ENCODE measurements at places on chromosomes 12 and 14.
A peak's percentile ranks its signal among the peaks of the same experiment; 100 is the strongest.

GRCh38 chr12:40903040-40903439, 210.8 kb downstream of the CNTN1 start:
- H3K36me3 ChIP-seq, result no peaks in the 10 kb centered on the region
- H3K27me3 ChIP-seq, result no peaks in the 10 kb centered on the region
- H3K4me3 ChIP-seq, result no peak overlapping the region
- no peaks in the 10 kb centered on the region for H3K4me1 ChIP-seq
- no peak for DNase-seq

DNA sequence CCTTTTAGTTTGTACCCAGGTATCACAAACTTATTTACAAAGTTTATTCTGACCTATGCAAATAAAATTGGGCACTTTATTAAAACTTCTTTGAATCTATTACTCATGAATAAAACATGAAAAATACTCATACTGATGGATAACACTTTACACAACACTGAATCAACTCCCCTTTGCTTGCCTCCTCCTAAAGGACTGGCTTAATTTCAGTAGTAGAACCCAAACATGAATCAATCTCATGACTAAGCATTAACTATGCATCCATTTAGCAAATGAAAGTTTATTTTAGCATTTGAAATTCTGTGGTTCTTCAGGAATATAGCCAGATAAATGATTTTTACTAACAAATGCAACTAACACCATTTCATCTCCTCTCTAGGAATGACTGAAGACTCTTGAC, 32.4 kb downstream of the DENND5B start:
- H3K27me3 ChIP-seq, result no peaks in the 10 kb centered on the region
- no peak for DNase-seq

GRCh38 chr12:93918262-93918661, 230.1 kb upstream of the PLXNC1 start:
- no peak overlapping the region for H3K27ac ChIP-seq
- H3K4me3 ChIP-seq, result no peak overlapping the region
- H3K36me3 ChIP-seq, result no peaks in the 10 kb centered on the region
- H3K27me3 ChIP-seq, result no peaks in the 10 kb centered on the region
- H3K4me1 ChIP-seq, result no peaks in the 10 kb centered on the region
- DNase-seq, result no peak

DNA sequence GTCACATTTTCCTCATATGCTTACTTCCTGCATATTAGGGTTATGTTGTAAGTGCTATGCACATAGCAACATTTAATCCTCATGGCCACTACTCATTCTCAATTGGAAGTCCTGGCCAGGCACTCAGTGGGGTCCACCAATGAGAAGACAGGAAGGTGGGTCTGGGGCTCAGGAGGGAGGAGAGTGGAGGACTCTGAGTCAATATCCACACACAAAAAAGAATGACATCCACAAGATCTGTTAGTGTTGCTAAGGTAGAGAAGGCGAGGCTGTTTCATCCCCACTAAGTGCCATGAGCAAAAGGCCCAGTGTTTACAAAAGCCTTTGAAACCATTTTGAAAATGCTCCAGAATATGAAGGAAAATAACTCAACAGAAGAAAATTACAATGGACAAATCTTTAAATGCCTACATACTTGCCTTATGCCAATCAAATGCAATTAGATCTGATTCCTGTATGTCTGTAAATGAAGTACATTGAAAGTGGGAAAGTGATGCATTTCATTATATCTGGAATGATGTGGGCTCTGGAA, 53.9 kb downstream of the EID3 start:
- peaks cover 26% of the 10 kb centered on the region for H3K36me3 ChIP-seq
- no peaks in the 10 kb centered on the region for H3K27me3 ChIP-seq
- no peak overlapping the region for H3K4me3 ChIP-seq
- DNase-seq, result no peak
- no peak overlapping the region for H3K27ac ChIP-seq

GRCh38 chr14:105475269-105476096, 862 bp downstream of the CRIP2 start:
- H3K4me3 ChIP-seq, result peak overlapping the region; percentile 71
- peak overlapping the region; percentile 73 for H3K27ac ChIP-seq
- H3K4me1 ChIP-seq, result peaks cover 54% of the 10 kb centered on the region
- peaks cover 4% of the 10 kb centered on the region for H3K27me3 ChIP-seq
- DNase-seq, result no peak

GRCh38 chr14:40983604-40984003, 623.1 kb upstream of the LRFN5 start:
- H3K4me1 ChIP-seq, result no peaks in the 10 kb centered on the region
- H3K27me3 ChIP-seq, result no peaks in the 10 kb centered on the region
- H3K4me3 ChIP-seq, result no peak overlapping the region
- H3K36me3 ChIP-seq, result no peaks in the 10 kb centered on the region

DNA sequence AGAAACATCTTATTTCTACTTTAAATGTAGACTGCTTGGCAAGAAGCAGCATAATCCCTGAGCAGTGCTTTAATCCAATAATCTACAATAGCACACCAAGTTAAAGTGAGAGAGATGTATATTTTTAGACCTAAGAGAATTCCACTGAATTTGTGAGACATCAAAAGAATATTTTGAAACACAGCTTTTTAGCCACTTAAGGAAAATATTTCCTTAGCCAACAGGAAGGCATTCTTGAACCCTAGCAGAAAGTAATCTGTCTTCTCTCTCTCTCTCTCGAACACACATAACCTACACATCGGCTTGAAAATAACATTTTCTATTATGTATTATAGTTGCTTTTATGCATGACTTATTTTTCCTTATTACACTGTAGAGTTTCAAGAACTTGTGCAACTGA, 34.0 kb downstream of the KITLG start:
- no peaks in the 10 kb centered on the region for H3K27me3 ChIP-seq
- peaks cover 4% of the 10 kb centered on the region for H3K36me3 ChIP-seq
- H3K4me3 ChIP-seq, result no peak overlapping the region
- peaks cover 3% of the 10 kb centered on the region for H3K4me1 ChIP-seq
- DNase-seq, result no peak

DNA sequence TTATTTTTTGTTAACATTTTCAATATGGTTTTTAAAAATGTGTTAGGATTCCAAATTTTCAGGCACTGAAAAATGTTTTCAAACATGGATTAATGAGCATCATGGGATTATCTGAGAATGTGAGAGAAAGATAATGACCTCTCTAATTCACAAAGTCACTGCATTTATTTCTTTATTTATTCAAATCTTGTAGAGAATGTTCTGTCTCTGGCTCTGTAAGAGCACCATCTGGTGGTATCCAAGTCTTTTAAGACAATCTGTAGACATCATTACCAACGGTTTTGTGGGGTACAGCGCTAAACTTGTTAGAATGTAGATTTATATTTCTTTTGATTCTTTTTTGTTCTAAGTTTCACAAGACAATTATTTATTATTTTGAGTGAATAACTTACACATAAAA, 956.0 kb upstream of the NOVA1 start:
- no peak for DNase-seq
- H3K4me3 ChIP-seq, result no peak overlapping the region
- no peaks in the 10 kb centered on the region for H3K27me3 ChIP-seq

GRCh38 chr12:132375747-132376463, 46.5 kb upstream of the GALNT9 start:
- no peak overlapping the region for H3K4me3 ChIP-seq
- no peaks in the 10 kb centered on the region for H3K4me1 ChIP-seq
- H3K36me3 ChIP-seq, result no peaks in the 10 kb centered on the region
- peaks cover 69% of the 10 kb centered on the region for H3K27me3 ChIP-seq

DNA sequence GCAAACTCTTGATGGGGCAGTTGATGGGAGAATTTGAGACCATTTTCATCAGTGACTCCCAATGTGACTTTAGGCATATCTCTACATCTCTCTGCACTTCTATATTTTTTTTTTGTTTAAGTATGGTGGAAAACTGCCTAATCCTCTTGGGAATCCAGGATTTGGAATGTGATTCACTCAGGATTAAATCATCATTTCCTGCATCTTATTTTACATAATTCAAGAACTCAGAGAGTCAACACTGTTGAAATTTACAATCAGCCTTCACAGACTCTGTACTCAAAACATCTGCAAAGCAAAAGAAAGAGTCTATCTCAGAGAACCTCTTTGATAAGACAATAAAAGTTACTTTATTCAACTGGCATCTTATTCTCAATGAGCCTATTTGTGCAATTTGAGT, 260.7 kb upstream of the NOS1 start:
- no peak for DNase-seq
- H3K4me1 ChIP-seq, result no peaks in the 10 kb centered on the region
- H3K36me3 ChIP-seq, result no peaks in the 10 kb centered on the region
- no peak overlapping the region for H3K4me3 ChIP-seq

- peaks cover 99% of the 10 kb centered on the region for H3K4me1 ChIP-seq
- H3K4me3 ChIP-seq, result no peak overlapping the region
- no peaks in the 10 kb centered on the region for H3K27me3 ChIP-seq
- H3K27ac ChIP-seq, result peak overlapping the region; percentile 87
Observed at GRCh38 chr14:75452900-75453816, 25.3 kb downstream of the JDP2 start.

DNA sequence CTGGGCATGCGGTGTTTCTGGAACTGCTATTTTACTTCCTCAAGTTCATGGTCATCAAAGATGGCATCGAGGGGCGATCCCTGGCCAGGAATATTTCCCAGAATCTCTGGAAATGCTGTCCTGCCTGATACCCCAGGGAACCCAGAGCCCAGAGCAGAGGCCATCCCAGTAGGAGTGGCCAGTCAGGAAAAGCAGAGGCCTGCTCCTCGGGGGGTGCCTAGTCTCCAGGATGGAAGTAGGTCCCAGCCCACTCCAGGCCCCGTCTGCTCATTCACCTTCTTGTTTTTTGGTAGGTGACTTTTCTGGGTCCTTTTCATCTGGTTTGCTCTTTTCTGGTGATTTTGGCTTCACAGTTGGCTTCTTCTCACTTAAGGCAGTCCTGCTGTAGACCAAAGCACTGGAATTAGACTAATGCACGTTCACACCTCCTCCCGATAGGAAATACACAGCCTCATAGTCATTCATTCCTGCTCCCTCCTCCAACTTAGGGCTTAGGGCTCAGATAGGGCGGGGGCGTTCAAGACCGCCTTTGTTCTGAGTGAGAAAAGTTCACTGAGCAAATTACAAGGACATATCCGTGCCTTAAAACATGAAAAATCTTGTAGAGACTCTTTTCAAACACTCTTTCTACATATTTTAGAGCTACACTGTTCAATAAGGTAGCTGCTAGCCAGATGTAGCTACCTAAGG, 51.1 kb downstream of the TRAFD1 start:
- H3K27me3 ChIP-seq, result no peaks in the 10 kb centered on the region
- no peak overlapping the region for H3K27ac ChIP-seq
- H3K36me3 ChIP-seq, result peaks cover 76% of the 10 kb centered on the region

Data from gastrocnemius medialis (tissue), 4 donors.